ENCODE measurements at places on chromosomes 2 and 18.

- DNase-seq = no peak
Measured at GRCh38 chr2:191686729-191687128, 8.8 kb downstream of the NABP1 start.

GRCh38 chr18:43160509-43160908 lies 45.0 kb upstream of the RIT2 start:
- DNase-seq = no peak

DNA sequence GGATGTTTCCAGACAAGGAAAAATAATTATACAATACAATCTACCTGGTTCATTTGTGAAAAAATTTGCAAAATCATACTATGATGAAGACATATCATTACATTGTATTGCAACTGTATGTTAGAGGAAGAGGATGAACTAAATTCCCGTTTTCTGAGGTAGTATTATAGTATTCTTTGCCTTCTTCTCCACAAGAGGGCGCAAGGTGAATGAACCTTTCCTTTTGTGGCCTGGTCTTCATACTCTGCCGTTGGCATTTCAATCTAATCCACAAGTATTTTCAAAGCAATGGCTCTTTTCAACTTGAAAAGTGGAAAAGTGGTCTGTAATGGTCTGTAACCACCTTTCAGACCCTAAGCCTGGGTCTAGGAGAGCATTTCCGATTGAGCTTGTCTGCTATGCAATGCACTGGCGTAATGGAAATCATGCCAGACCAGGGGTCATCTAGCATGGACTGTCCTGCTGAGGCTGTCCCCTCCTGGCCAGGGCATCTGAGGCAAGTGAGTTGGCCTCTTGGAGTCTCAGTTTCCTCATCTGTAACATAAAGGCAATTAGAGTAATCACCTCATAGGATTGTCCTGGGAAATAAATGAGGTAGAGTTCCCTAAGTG lies 30.8 kb upstream of the ZNF396 start:
- DNase-seq = no peak

DNA sequence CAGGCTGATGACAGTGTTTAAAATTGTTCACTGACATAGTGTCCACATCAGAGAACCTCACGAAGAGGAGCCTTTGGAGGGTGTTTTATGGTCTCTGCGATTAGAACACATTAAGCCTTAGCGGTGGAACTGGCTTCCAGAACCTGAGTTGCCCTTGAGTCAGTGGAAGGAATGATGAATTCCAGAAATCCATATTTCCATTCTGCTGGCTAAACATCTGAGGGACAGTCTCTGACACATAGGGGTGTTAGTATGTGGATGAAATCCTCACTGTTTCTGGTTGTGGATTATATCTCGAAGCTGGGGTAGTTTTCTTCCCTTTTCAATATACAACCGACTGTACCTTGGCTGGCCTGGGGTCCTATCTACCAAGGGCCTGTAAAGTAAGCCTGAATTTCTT lies 4.0 kb downstream of the CASP10 start:
- no peak for DNase-seq

- DNase-seq = no peak
Measured at GRCh38 chr18:22604986-22605421, 187.3 kb upstream of the CTAGE1 start.

GRCh38 chr2:165147186-165148045 lies 56.4 kb downstream of the SCN3A start:
- DNase-seq = no peak

GRCh38 chr2:85867556-85868292 lies 21.1 kb downstream of the ST3GAL5 start:
- no peak for DNase-seq

DNA sequence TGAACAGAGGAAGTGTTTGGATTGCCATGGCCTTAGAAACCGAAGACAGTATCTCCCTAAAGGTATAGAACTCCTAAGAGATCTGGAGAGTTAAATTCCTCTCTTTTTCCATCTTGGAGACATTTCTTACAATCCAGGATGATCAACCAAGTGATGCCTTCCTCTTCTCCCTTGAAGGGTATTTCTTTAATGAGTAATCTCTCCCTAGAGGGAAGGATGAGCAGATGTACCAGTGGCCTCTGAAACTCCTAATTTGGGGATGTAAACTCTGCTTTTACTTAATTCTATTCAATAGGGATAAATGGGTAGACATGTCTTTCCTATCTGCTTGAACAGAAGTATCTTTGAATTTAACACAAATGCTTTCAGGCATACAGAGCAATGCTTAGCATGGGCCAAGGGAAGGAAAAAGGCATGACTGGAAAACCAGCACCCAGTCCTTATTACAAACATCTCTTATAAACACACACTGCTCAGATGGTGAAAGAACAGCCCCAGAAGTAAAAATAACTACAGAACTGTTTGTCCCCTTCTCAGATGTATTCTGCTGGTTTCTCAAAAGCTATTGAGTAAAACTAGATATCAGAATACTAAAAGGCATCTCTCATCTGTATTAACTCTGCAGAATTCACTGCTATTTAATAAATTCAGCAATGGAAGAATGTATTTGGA lies 4.7 kb upstream of the THNSL2 start:
- DNase-seq = no peak

DNA sequence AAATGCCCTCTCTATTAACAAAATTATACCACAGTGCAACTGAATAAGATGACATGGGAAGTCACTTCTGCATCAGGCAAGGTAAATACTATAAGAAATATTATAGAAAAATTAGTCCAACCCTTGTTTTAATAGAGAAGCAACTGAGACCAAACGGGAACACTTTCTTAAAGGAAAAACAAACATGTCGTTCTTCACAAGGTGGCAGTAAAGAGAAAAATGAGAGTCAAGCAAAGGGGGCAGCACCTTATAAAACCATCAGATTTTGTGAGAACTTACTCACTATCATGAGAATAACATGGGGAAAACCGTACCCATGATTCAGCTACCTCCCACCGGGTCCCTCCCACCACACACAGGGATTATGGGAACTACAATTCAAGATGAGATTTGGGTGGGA lies 481.7 kb upstream of the CRIM1 start:
- no peak for DNase-seq

- no peak for DNase-seq
Measured at GRCh38 chr2:11521775-11522174, 12.1 kb upstream of the GREB1 start.

- no peak for DNase-seq
Measured at GRCh38 chr18:36391426-36392145, 94.1 kb downstream of the FHOD3 start.

GRCh38 chr2:176455816-176456291 lies 186.6 kb downstream of the MTX2 start:
- DNase-seq = no peak

- DNase-seq = no peak
Measured at GRCh38 chr2:213087040-213087439, 64.4 kb downstream of the IKZF2 start.

DNA sequence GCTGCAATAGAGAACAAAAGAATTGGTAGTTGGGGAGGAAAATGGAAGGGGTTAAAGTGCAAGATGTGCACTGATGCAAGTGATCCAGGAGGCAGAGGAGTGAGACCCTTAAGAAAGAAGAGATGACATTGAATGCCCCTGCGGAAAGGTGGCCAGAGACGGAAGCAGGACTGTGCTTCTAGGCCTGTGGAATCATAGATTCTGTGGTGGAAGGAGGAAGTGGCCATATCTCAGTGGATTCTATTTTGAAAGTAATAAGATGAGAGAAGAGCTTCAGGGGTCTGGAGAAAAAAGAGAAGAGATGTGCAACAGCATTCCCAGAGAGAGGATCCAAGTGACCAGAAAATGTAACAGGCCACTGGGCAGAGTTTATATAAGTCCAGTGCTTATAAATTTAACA lies 18.6 kb upstream of the GYPC start:
- no peak for DNase-seq

- DNase-seq = no peak
Measured at GRCh38 chr2:28662044-28662443, 89.6 kb upstream of the PPP1CB start.

DNA sequence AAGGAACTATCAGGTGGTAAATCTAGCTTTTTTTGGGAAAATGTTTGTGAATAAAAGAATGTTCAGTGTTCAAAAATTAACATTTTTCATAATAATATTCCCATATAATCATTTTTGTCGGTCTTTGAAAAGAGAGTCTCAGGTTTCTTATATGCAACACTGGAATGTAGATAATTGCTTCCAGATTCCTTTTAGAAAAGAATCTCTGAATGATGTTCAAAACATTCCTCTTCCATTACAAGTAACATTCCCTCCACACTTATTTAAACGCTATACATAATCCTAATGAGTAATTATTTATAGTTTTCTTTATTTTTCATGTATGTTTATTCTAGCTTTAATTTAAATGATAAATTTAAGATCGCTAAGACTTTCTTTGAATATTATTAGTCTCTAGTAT lies 7.0 kb downstream of the ZSWIM2 start:
- no peak for DNase-seq

DNA sequence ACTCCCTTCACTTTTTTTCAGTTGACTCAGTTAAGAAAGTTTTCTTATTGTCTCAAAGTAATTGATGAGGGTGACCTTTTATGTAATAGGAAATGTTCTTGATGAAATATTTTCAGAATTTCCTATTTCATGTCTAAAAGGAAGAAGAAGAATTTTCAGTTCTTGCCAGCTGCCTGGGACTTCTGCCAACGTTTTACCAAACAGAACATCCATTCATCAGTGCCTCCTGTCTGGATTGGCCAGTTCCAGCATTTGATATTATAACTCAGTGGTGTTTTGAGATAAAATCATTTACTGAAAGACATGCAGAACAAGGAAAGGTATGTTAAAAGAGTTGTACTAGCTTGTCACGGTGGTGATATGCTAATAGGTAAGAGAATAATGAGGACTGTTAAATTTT lies 104.7 kb upstream of the MYO3B start:
- no peak for DNase-seq

DNA sequence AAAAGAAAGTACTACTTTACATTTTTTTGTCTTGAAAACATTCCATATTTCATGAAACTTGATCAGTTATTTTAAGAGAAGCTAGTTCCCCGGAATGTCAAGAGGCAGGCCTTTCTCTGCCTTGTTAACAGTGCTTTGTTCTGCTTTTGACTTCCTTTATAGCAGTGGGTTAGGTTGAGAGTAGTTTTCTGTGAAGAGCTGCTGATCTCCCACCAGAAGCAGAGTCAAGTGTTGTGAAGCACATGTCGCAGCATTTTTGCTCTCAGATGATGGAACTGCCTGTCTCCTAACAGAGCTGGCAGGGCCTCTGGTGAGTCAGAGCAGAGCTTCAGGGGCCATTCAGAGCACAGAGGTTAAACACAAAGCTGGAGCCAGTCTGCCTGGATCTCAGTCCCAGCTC lies 871.8 kb downstream of the SLC4A3 start:
- DNase-seq = no peak

DNA sequence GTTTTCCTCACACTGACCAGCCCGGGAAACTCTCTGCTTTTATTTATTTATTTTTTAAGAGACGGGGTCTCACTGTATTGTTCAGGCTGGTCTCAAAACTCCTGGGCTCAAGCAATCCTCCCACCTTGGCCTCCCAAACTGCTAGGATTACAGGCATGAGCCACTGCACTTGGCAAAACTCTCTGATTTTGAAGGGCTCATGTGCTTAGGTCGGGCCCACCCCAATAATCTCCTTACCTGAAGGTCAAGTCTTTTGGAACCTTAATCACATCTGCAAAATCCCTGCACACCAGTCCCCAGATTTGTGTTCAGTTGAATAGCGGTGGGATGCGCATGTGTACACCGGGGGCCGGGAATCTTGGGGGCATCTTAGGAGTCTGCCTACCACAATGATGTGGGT lies 7.7 kb upstream of the ECEL1 start:
- no peak for DNase-seq

DNA sequence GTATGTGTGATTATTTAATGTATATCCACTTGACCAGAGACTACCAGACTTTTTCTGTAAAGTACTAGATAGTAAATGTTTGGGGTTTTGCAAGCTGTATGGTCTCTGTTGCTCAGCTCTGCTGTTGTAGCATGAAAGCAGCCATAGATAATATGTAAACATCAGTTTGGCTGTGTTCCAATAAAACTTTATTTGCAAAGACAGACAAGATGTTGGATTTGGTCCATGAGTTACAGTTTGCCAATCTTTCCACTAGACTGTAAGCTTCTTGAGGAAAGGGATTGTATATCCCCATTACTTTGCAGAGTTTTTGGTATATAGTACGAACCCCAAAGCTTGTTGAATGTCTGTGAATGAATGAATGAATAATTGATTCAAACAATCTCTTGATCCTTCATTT lies 17.2 kb downstream of the REL start:
- DNase-seq = no peak

GRCh38 chr2:248724-249123 lies 15.1 kb downstream of the SH3YL1 start:
- DNase-seq = no peak

- DNase-seq = no peak
Measured at GRCh38 chr18:5625076-5625475, 81.3 kb upstream of the EPB41L3 start.

DNA sequence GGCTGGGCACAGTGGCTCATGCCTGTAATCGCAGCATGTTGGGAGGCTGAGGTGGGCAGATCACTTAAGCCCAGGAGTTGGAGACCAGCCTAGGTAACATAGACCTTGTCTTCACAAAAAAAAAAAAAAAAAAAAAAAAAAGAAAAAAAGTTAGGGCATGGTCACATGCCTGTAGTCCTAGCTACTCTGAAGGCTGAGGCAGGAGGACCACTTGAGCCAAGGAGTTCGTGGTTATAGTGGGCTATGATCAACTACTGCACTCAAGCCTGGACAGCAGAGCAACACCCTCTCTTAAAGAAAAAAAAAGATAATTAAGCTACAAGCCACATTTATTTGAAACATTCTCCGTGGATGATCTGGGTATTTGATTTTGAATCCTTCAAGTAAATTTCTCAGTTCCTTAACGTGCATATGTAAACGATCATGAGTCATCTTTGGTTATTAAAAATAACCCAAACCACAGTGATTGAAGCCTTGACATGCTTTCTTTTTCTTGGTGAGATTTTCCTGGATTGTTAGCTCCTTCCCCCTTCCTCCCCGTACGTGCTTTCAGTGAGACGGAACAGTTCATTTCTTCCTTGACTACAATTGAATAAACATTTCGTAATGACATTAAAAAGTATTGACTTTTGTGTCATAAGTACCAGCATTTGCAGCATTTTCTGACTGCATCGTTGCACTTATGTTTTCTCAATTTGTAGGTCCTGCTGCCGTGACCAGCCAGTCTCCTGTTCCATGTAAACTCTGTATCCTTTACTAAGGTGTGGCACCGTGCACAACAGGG lies 20.3 kb downstream of the RMC1 start:
- no peak for DNase-seq

DNA sequence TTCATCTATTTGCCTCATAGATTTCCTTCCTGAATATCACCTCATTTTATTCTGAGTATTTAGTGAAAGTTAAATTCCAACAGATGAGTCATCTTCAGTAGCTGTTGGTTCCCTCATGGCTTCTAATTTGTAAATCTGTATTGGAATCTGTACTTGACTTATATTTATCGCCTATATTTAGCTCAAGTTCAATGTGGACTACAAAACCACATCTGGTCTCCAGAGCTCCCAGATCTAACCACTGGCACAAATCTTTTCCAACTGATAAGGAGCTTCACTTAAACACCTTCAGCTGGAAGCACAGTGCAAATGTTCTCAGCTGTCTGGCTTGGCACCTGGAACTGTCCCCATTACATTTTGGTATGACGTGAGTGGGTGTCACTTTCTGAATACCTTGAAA lies 82.8 kb upstream of the DSEL start:
- DNase-seq = no peak

- DNase-seq = no peak
Measured at GRCh38 chr2:191384829-191385228, 139.6 kb downstream of the MYO1B start.

Data from GM12864 (cell line).